ENCODE measurements at places on chromosomes 1 and 21.

DNA sequence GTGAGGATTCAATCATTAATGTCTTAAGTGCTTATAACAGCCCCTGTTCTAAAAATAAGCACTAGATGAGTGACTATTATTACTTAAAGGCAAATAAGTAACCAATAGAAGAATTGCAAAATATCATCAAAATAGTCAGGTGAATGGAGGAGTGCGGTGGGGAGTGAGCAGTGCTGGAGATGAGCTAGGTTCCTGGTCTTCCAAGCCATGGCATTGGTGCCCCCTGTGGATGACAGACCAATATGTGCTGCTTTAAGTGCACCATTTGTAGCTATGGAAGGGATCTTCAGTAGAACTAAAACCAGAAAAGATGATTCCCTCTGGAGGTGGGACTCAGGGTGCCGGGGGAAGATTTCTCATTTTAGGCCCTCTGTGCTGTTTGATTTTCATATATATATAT, 46.1 kb upstream of the SLC30A1 start:
- peak; percentile 16 for DNase-seq

DNA sequence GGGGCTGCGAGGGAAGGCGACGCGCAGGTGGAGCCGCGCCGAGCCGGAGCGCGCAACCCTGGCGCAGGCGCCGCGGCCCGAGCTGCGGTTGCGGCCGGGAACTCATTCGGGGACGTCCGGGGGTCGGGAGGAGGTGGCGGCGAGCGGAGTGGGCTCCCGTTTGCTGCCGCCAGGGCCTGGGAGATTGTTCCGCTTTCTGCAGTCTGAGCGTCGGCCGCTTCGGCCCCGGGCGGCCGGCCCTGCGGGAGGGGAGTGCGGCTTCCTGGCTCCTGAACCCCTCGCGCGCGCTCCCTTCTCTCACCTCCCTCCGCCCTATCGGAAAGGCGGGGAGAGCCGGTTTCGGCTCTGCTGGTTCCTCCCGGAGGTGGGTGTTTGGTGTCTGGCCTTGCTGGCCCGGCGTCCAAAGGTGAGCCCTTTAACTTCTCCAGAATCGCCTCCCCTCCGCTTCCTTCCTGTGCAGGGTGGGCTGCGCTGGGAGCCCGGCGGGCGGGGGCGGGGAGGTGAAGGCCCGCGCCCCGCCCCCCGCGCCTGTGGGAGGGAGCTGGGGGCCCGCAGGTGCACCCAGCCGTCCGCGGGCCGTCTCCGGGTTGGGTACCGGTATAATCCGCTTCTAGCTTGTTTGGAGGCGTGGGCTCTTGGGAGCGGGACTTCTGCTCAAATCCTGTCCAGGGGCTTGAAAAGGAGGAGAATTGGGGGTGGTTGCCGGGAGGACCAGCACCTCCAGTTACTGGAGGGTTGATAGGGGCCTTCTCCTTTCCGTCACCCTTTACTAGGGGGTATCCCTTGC, 683 bp downstream of the LRRC8D start:
- DNase-seq = no peak

GRCh38 chr1:91827087-91827458, 58.9 kb downstream of the TGFBR3 start:
- DNase-seq = peak; percentile 48

DNA sequence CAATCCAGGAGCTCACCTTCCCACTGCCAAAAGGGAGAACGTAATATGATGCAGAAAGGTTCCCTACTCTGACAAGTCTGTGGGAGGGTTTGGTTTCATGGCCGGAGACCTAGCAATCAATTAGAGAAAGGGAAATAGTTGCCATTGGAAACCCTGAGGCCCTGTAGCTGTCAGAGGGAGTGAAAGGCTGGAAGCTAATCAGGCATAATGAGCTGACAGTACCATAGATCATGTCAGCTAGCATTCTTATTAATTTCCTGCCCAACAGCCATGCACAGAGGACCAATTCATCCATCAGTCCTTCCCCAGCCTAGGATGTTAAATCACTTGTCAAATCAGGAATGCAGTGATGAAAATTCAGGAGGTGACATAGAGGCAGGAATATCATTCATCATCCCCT, 527.3 kb downstream of the PLPP3 start:
- no peak for DNase-seq

GRCh38 chr1:118275472-118276115, 90.6 kb upstream of the SPAG17 start:
- no peak for DNase-seq

- DNase-seq = no peak
Measured at GRCh38 chr1:9760824-9761223, 62.9 kb downstream of the CLSTN1 start.

DNA sequence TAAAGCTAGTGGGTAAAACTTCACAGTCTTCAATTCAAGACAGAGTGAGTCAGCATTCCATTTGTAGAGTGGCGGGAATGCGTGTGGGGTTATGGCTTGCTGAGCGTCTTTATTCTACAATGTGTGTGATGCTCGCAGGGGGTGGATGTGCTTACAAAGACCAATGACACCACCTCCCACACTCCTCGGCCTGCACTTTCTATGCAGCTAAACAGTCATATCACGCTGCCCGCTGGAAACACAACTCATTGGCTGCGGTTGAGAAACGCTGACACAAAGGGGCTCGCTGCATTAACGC, 298.5 kb downstream of the PCP4 start:
- DNase-seq = no peak

DNA sequence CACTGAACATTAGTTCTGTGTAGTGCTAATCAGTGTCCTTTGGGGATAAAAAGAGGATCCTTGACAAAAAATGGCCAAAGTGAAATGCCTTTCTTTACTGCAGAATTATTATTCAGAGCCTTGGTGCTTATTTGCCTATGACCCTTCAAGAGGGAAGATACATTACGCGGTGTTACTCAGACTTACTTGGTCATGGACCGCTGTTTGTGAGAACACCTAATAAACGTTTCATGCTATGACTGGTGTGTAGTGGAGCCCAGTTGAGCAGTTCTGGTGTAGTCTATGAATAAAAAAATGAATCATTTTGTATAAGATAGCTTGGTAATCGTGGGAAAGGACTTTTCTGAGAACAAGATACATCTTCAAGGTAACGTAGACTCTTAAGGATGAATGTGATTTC, 8.3 kb downstream of the NFYC start:
- DNase-seq = no peak

GRCh38 chr1:109821831-109822745, 58.4 kb upstream of the EPS8L3 start:
- DNase-seq = no peak

GRCh38 chr1:45272913-45273371, 53.8 kb upstream of the HPDL start:
- DNase-seq = no peak

GRCh38 chr1:204077979-204078696, 5.2 kb downstream of the SOX13 start:
- no peak for DNase-seq

GRCh38 chr1:53416269-53416813, 42.9 kb upstream of the DMRTB1 start:
- no peak for DNase-seq

DNA sequence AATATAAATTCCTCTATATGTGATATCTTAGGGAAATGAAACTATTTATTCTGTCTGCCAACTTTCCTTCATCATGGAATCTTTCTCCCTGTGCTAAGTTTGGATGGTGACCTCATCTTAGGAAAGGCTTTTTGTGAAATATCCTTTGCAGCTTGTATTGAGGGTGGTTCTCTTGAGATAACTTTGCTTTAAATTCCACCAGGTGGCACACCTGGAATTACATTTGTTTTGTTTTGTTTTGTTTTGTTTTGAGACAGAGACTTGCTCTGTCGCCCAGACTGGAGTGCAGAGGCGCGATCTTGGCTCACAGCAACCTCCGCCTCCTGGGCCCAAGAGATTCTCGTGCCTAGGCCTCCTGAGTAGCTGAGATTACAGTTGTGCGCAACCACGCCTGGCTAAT, 7.6 kb upstream of the CD1A start:
- no peak for DNase-seq

- DNase-seq = no peak
Measured at GRCh38 chr21:32468681-32469111, 56.2 kb downstream of the EVA1C start.

DNA sequence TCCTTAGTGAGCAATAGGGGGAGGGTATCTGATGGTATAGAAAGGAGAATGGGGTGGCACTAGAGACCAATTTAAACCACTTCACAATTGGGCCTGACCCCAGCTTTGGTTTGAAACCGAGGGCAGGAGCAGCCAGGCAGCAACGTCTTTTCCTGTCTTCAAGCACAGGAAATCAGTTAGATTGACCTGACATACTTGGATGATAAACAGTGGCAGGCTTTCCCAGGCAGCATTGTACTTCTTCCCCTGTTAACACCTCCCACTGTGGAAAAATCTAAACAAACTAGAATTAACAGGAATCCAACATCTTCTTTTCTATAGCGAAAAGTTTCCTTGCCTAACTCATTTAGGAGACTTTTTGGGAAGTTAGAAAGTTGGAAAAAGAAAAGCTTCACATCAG, 40.6 kb downstream of the SELL start:
- no peak for DNase-seq

GRCh38 chr1:54221113-54221834, 21.3 kb downstream of the MRPL37 start:
- no peak for DNase-seq

GRCh38 chr21:36134803-36135390, at the start of gene CBR3:
CBR3 (plus strand) TSS chr21:36135079; CDS start chr21:36135193, 114 bp downstream.
- no peak for DNase-seq

- DNase-seq = no peak
Measured at GRCh38 chr1:154938604-154939399, 2.3 kb upstream of the PMVK start.

GRCh38 chr1:91754348-91754747, 131.6 kb downstream of the TGFBR3 start:
- DNase-seq = peak; percentile 15

DNA sequence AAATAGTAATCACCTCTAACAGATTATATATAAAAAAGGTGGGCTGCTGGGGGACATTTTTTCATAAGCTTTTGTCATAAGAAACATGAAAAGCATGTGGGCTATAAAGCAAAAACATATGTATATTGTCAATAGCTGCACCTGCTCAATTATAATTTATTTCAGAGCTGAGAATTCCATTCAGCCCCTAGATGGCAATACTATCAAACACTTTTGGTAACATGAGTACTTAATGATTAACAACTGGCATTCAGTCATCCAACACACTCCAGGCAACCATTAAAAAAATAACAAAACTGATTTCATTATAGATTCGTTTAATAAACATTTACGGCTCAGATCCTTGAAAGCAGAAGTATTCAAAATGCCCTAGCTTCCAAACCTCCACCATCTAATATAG, 115.1 kb downstream of the KCTD3 start:
- peak; percentile 68 for DNase-seq

DNA sequence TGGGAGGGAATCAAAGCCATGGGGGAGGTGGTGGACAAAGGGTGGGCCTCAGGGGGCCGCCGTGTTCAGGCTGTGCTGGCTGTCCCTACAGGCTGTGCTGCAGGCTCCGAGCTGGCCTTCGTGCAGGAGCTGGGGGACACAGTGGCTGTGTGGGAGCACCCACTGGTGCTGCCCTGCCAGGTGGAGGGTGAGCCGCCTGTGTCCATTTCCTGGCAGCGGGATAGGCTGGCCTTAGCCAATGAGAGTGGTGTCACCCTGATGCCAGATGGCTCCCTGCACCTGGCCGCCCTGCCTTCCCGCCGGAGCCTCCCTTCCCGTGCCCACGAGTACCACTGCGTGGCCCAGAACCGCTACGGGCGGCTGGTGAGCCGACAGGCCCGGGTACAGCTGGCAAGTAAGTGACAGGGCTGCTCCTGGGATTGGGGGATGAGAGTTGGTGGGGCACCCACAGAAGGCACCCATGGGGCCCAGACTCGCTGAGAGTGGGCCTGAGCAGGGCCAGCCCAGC, 20.2 kb downstream of the SLC27A3 start:
- DNase-seq = no peak

GRCh38 chr1:231201979-231202633, 38.9 kb upstream of the GNPAT start:
- DNase-seq = no peak

- DNase-seq = peak; percentile 99
Measured at GRCh38 chr1:85850238-85850637, 142.0 kb upstream of the ZNHIT6 start.

DNA sequence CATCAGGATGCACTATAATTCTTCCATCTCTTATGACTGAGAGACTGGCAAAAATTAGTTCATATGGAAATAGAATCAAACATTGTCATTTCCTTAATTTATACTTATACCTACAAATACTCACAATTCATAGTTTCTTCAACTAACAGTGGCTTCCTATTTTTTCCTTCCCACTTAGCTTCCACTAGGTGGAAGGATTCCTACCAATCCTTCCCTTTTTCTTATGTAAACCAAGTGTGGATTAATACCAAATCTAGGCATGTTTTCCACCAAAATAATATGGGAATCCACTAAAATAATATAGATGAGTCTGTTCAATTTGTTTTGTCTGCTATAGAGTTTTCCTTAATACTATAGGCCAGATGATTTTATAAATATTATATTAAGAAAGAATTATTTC, 1537.1 kb downstream of the PLA2G4A start:
- DNase-seq = no peak

GRCh38 chr1:66283622-66284041, 250.3 kb upstream of the SGIP1 start:
- DNase-seq = peak; percentile 37

GRCh38 chr1:111556325-111557037, 53.0 kb upstream of the ADORA3 start:
- no peak for DNase-seq

GRCh38 chr1:40167317-40167716, 6.1 kb downstream of the RLF start:
- DNase-seq = no peak

GRCh38 chr1:219774386-219774785, 154.0 kb downstream of the SLC30A10 start:
- no peak for DNase-seq

GRCh38 chr21:44466351-44466954, 11.1 kb downstream of the LRRC3 start:
- DNase-seq = no peak

DNA sequence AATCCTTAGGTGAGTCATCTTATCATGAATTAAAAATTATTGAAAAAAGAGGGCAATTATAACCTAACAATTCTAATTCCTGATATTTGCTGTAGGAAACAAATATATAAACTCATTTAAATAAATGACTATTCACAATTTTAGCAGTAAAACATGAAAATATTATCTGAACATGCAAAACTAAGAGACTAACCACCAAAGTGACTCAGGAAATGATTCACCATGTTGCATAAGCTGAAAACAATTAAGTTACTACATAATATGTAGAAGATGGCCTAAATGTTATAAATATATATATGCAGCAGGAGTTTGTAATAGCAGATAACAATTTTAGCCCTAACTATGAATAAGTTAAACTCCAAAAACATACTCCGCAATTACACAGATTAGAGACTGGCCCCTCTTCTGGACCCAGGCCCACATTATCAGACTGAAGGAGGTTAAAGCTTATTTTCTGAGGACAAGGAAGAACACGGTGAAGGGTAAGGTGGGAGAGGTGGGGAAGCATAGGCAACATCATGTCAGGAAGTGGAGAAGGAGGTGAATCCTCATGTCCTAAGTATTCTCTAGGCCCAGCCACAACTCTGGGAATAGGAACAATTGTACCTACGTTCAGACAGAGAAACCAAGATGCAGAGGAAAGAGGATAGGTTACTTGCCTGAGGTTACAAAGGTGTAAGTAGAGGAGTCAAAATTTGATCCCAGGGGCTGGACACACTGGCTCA, 15.6 kb upstream of the AIM2 start:
- DNase-seq = no peak

- peak; percentile 8 for DNase-seq
Measured at GRCh38 chr1:240946926-240947325, 335.0 kb upstream of the GREM2 start.

Data from kidney glomerular epithelial cell (primary cell).